Chondrocyte (in vitro differentiated cells): ENCODE measurements at places on chromosomes 7 and 10. TPM values are rescaled to one million over a fixed set of nuclear protein-coding genes. Genes with fewer than 3 reads are reported as not detected.
A peak's percentile ranks its signal among the peaks of the same experiment; 100 is the strongest.

The PON3 gene
- total RNA-seq, result not detected in 3 replicates

DNA sequence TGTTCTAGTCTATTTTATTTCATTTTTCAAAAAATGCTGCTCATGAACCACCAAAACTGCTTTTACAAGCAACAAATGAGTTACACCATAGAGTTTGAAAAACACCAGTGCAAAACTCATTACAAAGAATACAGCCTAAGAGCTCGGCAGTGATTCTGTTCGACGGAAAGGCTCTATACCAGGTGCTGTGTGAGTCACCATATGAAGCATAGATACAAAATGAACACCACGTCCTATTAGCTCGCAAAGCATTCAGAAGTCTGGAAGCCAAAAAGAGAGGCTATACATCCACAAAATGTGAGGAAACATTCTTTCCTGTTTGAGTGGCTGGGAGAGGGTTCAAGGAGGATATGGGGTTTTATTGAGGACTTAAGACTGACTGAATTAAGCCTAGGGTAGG is 136.1 kb downstream of the ATE1 start:
- peaks cover 40% of the 10 kb centered on the region for H3K4me1 ChIP-seq
- peaks cover 8% of the 10 kb centered on the region for H3K36me3 ChIP-seq
- no peak for DNase-seq
- peak overlapping the region; percentile 1 for H3K27ac ChIP-seq

The PRF1 gene
- total RNA-seq, result not detected in 3 replicates

The LDB1 gene
- 64.6 to 73.9 TPM (median 65.7 TPM) in 3 replicates for total RNA-seq

DNA sequence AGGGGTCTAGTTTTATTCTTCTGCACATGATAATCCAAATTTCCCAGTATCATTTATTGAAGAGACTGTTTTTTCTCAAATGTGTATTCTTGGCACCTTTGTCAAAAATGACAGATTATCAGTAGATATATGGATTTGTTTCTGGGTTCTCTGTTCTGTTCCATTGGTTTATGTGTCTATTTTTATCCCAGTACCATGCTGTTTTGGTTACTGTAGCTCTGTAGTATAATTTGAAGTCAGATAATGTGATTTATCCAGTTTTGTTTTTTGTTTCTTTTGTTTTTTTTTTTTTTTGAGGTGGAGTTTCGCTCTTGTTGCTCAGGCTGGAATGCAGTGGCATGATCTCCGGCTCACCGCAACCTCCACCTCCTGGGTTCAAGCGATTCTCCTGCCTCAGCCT is 61.6 kb upstream of the HELLS start:
- H3K27me3 ChIP-seq, result no peaks in the 10 kb centered on the region
- no peak overlapping the region for H3K4me3 ChIP-seq
- H3K27ac ChIP-seq, result peak overlapping the region; percentile 37
- peaks cover 25% of the 10 kb centered on the region for H3K36me3 ChIP-seq
- DNase-seq, result no peak

- H3K4me3 ChIP-seq, result peak overlapping the region; percentile 31
- H3K27me3 ChIP-seq, result peaks cover 70% of the 10 kb centered on the region
- no peak overlapping the region for H3K27ac ChIP-seq
- DNase-seq, result no peak
- H3K4me1 ChIP-seq, result peaks cover 7% of the 10 kb centered on the region
- H3K36me3 ChIP-seq, result no peaks in the 10 kb centered on the region
Observed at GRCh38 chr10:100709146-100710082, 36.0 kb upstream of the PAX2 start.

DNA sequence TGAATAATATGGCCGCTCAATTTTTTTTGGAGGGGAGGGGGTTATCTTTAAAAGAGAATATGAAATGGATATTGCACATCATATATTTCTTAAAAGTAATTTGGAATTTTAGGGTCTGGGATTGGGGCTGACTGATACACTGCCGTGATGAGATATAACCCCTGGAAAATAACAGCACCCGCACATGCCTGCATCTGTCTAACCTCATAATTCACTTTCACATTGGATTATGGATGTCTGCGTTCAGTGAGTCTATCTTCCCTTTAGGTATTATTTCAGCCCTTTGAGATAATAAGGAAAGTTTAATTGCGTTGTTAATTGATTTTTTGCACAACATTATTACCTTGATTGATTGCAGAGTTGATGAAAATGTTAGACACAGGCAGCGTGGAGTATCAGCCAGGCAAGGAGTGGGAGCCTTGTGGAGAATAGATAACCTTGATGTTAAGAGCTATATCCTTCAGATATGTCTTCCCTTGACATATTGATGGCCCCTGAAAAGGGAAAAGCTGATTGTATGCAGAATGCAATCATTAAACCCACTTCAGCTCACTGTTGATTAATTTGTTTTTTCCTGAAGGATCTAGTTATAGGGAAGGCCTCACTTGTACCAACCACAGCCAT is 1095.2 kb downstream of the KCNMA1 start:
- H3K4me1 ChIP-seq, result peaks cover 32% of the 10 kb centered on the region
- no peak for DNase-seq
- no peak overlapping the region for H3K27ac ChIP-seq
- no peak overlapping the region for H3K4me3 ChIP-seq
- H3K27me3 ChIP-seq, result no peaks in the 10 kb centered on the region

The PLXNA4 gene
- 11.3 to 57.7 TPM (median 13.0 TPM) in 3 replicates for total RNA-seq

The PON1 gene
- not detected in 3 replicates for total RNA-seq

DNA sequence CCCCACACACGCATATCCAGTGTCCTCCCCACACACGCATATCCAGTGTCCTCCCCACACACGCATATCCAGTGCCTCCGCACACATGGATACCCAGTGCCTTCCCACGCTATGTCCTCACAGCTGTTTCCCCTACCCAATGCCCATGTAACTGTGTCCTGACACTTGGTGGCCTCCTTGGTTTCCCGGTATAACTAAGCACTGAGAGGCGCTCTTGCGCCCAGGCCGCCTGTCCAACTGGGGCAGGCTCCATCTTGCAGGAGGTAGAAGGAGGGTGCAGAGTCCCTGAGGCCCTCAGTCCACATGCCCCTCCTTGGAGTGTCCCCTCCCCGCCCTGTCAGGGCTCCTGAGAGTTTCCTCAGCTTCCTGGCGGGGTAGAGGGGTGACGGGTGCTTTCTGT is 535.6 kb downstream of the DNAJB6 start:
- no peak overlapping the region for H3K27ac ChIP-seq
- no peak overlapping the region for H3K4me3 ChIP-seq
- H3K27me3 ChIP-seq, result peaks cover 4% of the 10 kb centered on the region
- H3K36me3 ChIP-seq, result no peaks in the 10 kb centered on the region
- peak; percentile 72 for DNase-seq

DNA sequence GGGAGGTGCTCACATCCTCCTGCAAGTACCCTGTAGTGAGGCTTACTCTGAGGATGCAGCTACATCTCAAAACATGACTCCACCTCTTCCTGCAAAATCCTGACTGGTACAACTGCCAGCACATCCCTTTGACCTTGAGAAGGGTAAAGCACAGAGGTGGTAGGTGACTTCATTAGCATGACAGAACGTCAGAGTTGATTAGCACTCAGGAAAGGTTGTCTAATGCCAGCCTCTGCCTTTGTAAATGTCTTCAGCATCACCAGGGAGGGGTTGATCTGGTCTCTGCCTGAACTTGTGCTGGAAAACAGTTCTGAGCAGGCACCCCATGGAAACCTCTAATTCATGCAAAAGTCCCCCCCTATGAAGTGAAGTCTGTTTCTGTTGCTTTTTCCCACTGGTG is 591.3 kb upstream of the GALNT17 start:
- H3K36me3 ChIP-seq, result no peaks in the 10 kb centered on the region
- H3K4me1 ChIP-seq, result peaks cover 13% of the 10 kb centered on the region
- H3K27me3 ChIP-seq, result no peaks in the 10 kb centered on the region
- H3K27ac ChIP-seq, result no peak overlapping the region
- H3K4me3 ChIP-seq, result no peak overlapping the region
- no peak for DNase-seq

DNA sequence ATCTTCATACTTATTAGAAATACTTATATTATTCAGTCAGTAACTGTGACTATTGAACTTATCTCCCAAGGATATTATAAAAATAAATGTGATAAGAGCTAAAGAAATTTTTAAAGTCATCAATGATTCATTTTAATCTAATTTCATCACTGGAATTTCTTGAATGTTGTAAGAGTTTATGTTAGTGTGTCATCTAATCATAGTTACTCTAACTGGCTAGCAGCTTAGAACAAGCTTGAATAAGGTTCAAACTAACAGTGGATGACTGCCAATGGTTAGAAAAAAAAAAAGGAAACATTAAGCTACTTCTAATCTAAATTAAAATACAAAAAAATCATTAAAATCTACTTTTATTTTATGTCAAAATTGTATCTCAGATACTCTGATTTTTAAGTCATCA is 1066.3 kb downstream of the CNTNAP2 start:
- H3K36me3 ChIP-seq, result no peaks in the 10 kb centered on the region
- peaks cover 4% of the 10 kb centered on the region for H3K4me1 ChIP-seq
- H3K27me3 ChIP-seq, result no peaks in the 10 kb centered on the region
- no peak overlapping the region for H3K4me3 ChIP-seq
- DNase-seq, result no peak

GRCh38 chr10:34528320-34528719 is 286.8 kb downstream of the PARD3 start:
- no peaks in the 10 kb centered on the region for H3K27me3 ChIP-seq
- peaks cover 31% of the 10 kb centered on the region for H3K4me1 ChIP-seq
- no peak overlapping the region for H3K4me3 ChIP-seq
- no peak for DNase-seq

- no peak for DNase-seq
- peaks cover 56% of the 10 kb centered on the region for H3K27me3 ChIP-seq
- H3K36me3 ChIP-seq, result no peaks in the 10 kb centered on the region
Observed at GRCh38 chr10:113620511-113620910, 43.3 kb downstream of the NRAP start.

DNA sequence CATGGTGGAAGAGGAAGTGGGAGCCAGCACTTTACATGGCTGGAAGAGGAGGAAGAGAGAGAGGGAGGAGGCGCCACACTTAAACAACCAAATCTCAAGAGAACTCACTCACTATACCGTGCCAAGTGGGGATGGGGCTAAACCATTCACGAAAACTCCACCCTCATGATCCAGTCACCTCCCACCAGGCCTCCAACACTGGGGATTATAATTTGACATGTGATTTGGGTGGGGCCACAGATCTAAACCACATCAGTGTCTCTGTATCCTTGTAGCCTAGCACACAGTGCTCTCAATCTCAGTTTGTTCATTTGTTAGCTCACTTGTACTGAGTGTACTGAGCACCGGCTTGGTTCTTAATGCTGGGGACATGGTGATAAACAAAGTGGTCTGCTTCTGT is 228.3 kb downstream of the BUB3 start:
- no peak for DNase-seq
- H3K36me3 ChIP-seq, result no peaks in the 10 kb centered on the region
- H3K27ac ChIP-seq, result no peak overlapping the region

The ZNF138 gene
- total RNA-seq, result 2.4 to 6.9 TPM (median 4.3 TPM) in 3 replicates

The NPSR1 gene
- total RNA-seq, result not detected in 3 replicates

GRCh38 chr7:22640269-22640668 is 86.7 kb upstream of the IL6 start:
- no peaks in the 10 kb centered on the region for H3K27me3 ChIP-seq
- DNase-seq, result no peak
- H3K27ac ChIP-seq, result no peak overlapping the region
- no peak overlapping the region for H3K4me3 ChIP-seq

DNA sequence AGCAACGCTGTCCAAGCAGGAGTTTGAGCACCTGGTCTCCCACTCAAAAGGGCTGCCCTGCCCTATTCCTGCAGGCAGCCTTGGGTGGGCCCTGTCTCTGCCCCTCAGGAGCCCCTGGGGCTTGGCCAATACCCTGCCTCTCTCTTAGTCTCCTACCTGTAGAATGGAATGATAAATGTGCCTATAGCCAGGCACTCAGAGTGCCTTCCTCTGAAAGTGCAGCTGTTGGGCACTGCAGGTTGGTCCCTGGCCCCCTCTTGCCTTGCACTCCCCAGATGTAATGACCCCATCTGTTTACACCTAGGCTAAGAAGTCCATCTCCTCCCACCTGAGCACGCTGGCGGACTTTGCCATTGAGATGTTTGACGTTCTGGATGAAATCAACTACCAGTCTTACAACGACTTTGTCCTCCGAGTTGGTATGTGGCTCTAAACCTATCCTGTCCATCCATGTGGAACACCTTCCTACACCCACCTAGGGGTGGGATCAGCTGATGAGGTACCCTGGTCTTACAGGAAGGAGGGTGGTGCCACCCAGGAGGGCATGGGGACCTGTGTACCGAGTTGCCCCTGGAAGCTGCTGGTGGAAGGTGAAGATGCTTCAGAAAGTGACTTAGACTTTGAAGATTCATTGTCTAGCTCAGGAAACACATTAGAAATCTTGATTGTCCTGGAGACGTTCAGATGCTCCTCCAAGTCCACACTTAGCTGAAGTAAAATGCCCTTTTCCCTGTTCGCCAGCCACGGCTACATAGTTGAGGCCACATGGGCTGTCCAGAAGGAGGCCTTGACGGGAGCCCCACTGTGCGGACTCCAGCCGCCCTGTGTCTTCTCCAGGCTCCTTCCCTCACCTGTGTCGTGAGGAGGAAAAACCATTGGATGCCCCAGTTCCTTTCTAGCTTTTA is 134.1 kb downstream of the ADCY1 start:
- H3K27ac ChIP-seq, result no peak overlapping the region
- no peaks in the 10 kb centered on the region for H3K36me3 ChIP-seq
- H3K4me3 ChIP-seq, result no peak overlapping the region
- H3K4me1 ChIP-seq, result no peaks in the 10 kb centered on the region
- H3K27me3 ChIP-seq, result peaks cover 2% of the 10 kb centered on the region
- no peak for DNase-seq

GRCh38 chr10:45580371-45581215 is 92.0 kb downstream of the ZFAND4 start:
- no peak overlapping the region for H3K4me3 ChIP-seq
- H3K36me3 ChIP-seq, result no peaks in the 10 kb centered on the region
- no peak overlapping the region for H3K27ac ChIP-seq
- H3K27me3 ChIP-seq, result no peaks in the 10 kb centered on the region

DNA sequence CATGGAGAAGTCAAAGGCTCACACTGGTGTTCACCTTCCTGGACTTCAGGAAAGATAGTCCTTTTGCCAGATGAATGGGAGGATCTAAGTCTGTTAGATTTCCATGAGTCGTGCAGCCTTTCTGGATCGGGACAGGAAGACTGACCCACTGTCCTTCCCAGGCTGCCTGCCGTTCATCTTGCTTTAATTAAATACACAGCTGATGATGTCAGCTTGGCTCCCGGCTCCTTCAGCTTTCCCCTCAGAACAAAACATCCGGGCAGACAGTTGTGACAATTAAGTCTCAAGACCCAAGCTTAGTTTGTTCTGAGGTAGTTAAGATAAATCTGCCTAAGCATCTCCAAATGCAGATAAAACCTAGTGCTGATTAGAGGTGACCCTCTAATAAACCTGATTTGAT is 58.6 kb downstream of the AUTS2 start:
- H3K27me3 ChIP-seq, result no peaks in the 10 kb centered on the region
- H3K4me3 ChIP-seq, result no peak overlapping the region
- H3K27ac ChIP-seq, result peak overlapping the region; percentile 45
- DNase-seq, result no peak

GRCh38 chr10:17854044-17854652 is 45.0 kb downstream of the MRC1 start:
- H3K27ac ChIP-seq, result no peak overlapping the region
- peaks cover 18% of the 10 kb centered on the region for H3K27me3 ChIP-seq
- no peak for DNase-seq
- no peaks in the 10 kb centered on the region for H3K36me3 ChIP-seq
- no peaks in the 10 kb centered on the region for H3K4me1 ChIP-seq
